ENCODE measurements at places on chromosomes 2 and 18.

DNA sequence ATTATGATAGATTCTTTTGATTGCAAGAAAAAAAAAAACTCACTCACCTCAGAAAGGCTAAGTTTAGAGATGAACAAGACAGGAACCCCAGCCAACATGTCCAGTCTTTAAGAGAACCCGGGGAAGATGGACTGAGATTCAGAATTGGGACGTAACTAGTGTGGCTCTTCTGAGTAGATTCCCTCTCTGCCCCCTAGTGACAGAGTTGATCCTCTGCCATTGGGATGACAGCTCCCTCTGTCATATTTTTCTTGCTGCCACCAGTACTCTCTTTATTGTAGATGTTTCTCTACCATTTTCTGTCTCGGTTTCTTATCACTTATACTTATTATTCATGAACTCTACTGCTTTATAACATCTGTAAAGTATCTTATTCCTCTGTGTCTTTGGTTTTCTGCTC is 77.7 kb downstream of the GULP1 start:
- DNase-seq: peak; percentile 18

DNA sequence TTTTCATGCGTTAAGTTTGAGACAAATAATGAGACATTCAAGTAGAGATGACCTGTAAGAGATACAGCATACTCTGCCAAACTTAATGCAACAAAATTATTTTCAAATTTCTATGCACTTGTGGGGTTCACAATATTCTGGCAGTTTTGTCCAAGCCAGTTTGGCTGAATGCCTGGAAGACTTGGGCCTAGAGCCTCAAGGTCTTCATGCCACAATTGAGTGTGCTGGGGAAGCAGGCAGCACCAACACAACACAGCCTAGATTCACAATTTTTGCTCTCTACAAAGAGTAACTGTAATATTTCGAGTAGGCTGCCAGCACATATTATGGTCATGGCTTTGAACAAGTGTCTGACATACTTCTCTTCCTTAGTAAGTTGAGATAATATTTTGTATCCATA is 461.4 kb upstream of the SPHKAP start:
- no peak for DNase-seq

- DNase-seq: no peak
These were observed 584.8 kb downstream of the TSN start for GRCh38 chr2:122340246-122340645.

DNA sequence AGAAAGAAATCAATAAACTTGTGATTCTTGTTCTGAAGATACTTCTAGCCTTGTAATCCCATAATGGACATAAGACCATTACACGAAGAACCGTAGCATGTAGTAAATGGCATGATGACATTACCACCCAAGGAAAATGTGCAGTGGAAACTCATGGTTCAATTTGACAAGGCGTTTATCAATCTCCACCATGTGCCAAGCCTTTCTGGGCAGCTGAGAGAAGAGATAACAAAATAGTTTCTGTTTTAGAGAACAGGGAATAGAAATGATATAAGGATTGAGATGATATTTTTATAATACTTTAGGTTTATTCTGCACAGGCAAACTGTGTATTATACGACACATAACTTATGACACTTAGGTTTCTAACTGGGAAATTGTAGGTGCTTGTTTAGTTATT is 19.2 kb downstream of the ABI2 start:
- DNase-seq: no peak

DNA sequence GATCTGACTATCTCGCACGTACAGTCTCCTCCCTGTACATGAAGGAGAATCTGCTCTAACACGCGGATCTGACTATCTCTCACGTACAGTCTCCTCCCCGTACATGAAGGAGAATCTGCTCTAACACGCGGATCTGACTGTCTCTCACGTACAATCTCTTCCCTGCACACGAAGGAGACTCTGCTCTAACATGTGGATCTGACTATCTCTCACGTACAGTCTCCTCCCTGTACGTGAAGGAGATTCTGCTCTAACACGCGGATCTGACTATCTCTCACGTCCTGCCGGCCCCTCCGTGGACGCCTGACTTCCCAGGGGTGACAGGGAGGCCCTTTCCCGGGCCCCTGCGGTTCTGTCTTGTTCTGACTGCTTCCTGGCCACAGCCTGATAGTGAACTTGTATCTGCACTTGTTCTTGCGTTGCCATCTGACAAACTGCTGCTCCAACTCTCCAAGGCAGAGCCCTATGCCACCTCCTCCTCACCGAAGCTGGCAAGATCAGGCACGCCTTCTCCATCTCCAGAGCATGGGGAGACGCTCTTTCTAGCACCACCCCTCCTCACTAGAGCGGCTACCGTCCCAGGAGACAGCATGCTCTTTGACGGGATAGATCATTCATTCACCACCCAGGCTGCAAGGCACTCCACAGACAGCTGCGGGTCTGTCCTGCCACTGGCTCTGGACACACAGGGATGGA is 238.6 kb downstream of the TWIST2 start:
- no peak for DNase-seq

Measured in H7 (cell line).